ENCODE measurements at places on chromosomes 3 and 15.
A peak's percentile ranks its signal among the peaks of the same experiment; 100 is the strongest.

DNA sequence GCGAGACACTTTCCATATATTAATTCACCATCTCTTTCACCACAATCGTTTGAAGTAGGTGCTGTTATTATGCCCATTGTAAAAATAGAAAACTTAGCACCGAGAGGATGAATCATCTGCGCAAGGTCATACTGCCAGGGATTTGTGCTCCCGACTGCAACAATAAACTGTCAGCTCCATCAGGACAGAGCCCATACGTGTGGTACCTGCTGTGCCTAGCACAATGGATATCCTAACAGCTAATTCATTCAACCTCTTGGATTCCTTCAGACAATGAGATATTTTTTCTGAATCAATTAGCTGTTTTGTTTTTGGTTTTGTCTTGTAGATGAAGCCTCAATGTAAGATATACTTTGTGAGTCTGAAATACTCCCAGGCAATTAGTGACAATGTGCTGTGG, 32.3 kb upstream of the PROK2 start:
- no peaks in the 10 kb centered on the region for H3K27me3 ChIP-seq
- no peaks in the 10 kb centered on the region for H3K36me3 ChIP-seq
- H3K27ac ChIP-seq = no peak overlapping the region
- DNase-seq = no peak

- H3K4me1 ChIP-seq = peaks cover 11% of the 10 kb centered on the region
- H3K27me3 ChIP-seq = peaks cover 11% of the 10 kb centered on the region
- H3K36me3 ChIP-seq = no peaks in the 10 kb centered on the region
- DNase-seq = no peak
- H3K27ac ChIP-seq = no peak overlapping the region
Measured at GRCh38 chr3:149448331-149448831, 26.1 kb upstream of the TM4SF4 start.

GRCh38 chr15:82909080-82909815, 43.3 kb downstream of the HOMER2 start:
- no peak for DNase-seq
- no peak overlapping the region for H3K27ac ChIP-seq
- peaks cover 2% of the 10 kb centered on the region for H3K27me3 ChIP-seq

GRCh38 chr15:29665444-29666003, 156.7 kb downstream of the TJP1 start:
- H3K4me3 ChIP-seq = no peak overlapping the region
- no peaks in the 10 kb centered on the region for H3K36me3 ChIP-seq
- H3K27ac ChIP-seq = no peak overlapping the region
- no peaks in the 10 kb centered on the region for H3K27me3 ChIP-seq

DNA sequence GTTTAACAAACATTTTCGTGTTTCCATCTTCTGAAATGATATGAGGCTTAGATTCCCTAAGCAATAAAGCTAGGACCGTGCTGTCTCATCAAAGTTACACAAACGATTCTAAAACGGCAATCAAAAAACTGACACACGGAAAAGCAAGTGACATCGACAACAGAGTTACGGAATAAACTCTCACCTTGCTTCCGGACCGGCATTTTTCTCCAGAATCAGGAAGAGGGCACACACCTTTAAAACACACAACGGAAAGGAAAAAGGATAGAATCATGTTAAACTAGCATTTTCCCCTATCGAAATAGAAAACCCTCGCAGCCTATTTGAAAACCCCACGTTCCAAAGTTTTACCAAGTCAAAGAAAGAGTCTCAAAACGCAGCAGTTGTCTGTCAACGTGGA, 1.4 kb downstream of the DLG1 start:
- no peak for DNase-seq
- H3K36me3 ChIP-seq = peaks cover 5% of the 10 kb centered on the region
- H3K4me3 ChIP-seq = peak overlapping the region; percentile 93
- H3K27ac ChIP-seq = peak overlapping the region; percentile 70
- H3K27me3 ChIP-seq = peaks cover 7% of the 10 kb centered on the region

DNA sequence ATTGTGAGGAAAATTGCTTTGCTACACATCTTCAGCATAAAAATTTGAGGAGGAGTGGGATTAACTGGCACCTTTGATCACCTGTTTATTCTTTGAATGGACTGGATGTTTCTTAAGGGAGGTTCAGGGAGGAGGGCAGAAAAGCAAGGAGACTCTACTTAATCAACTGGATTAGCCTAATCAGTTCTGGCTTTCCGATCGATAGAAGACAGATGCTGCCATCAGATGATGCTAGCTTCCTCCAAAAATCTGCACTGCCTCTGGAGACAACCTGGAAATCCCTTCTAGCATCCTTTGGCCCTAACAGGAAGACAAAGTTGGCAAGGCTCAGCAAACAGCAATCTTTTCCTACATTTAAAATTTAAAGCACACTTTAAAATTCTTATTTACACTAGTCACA, 197.8 kb downstream of the EBLN2 start:
- H3K27me3 ChIP-seq = peaks cover 24% of the 10 kb centered on the region
- no peaks in the 10 kb centered on the region for H3K4me1 ChIP-seq
- no peak overlapping the region for H3K4me3 ChIP-seq
- no peak for DNase-seq

DNA sequence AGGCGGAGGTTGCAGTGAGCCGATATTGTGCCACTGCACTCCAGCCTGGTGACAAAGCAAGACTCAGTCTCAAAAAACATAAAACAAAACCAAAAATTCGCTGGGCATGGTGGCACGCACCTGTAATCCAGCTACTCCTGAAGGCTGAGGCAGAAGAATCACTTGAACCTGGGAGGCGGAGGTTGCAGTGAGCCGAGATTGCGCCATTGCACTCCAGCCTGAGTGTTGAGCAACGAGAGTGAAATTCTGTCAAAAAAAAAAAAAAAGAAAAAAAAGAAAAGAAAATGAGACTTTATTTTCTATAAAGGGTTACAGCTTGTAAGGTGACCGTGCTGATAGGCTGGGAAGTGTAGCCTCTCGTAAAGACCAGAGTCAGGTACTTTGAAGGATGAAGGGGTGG, 6.0 kb upstream of the HACD3 start:
- no peak for DNase-seq
- H3K27ac ChIP-seq = no peak overlapping the region
- no peaks in the 10 kb centered on the region for H3K27me3 ChIP-seq
- no peaks in the 10 kb centered on the region for H3K4me1 ChIP-seq
